ENCODE measurements at places on chromosomes 12 and 14.

DNA sequence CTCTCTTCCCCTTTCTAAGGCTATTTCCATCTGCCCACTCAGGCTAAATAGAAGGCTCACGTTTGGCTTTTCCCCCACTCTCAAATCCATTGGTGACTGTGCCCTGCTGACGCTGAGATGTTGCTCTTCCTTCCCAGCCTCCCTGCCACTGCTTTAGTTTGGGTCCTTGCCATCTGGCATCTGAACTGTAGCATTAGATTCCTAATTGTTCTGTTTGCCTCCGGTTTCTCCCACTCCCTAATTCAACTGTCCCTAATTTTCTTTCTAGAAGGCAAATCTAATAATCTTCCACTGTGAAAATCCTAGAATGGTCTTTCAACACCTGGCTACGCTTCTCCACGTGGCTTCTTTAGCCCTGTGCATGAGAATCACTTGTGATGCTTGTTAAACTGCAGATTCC lies 37.6 kb upstream of the SMOC1 start:
- DNase-seq: peak; percentile 93

- peak; percentile 51 for DNase-seq
These were observed 186.6 kb downstream of the CACNA1C start for GRCh38 chr12:2239381-2239871.

DNA sequence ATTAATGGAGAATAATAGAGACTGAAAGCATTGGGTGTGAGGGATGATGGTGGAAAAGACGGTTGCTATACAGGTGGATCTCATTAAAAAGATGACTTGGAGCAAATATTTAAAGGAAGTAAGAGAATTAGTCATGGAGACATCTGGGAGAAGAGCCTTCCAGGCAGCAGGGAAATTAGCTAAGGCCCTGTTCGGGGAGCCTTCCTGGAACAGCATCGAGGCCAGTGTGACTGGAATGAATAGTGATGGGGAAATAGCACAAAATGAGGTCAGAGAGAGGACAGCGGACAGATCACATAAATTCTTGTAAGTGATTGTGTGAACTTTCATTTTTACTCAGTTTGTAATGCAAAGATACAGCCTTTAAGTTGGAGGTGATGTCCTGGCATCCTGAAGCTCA lies 842.3 kb downstream of the SLC6A15 start:
- no peak for DNase-seq

- no peak for DNase-seq
These were observed 43.6 kb upstream of the CMAS start for GRCh38 chr12:22002430-22002829.

DNA sequence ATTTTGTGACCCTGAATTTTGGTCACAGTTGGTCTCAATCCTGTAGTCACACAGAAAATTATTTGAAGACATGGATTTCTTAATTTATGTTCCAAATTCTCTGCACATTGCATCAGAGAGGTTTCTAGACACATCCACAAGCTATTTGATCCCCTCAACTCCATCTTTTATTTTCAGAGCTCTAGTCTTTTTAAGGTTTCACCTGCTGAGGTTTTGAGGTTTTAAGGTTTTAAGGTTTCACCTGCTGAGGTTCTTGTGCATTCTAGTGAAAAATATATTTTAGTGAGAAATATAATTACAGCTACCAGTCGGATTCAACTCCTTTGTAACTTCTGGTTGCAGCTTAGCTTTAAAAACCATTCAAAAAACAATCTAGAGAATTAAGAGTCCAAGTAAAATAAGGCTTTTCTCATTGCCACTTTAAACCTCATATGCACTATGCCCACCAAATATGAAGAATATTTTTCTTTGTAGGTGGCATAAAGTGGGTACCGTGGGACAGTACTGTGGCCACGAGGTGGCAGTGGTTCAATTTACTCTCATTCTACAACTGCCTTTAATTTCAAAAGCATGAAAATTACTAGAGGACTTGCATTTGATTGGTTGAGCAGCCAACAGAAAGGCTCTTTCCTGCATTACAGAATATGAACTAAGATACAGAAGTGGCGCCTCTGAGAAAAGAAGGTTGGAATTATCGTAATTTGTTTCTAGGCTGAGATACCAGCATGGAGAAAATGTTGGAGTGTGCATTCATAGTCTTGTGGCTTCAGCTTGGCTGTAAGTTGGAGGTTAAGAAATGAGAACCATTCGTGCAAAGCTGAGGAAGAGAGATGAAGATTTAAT lies 366.5 kb upstream of the OR4E1 start:
- no peak for DNase-seq

GRCh38 chr12:57389033-57389432 lies 41.8 kb downstream of the R3HDM2 start:
- no peak for DNase-seq

Data from NCI-H524 (cell line).